ENCODE measurements at places on chromosomes 16 and 17. TPM values are rescaled to one million over a fixed set of nuclear protein-coding genes. Genes with fewer than 3 reads are reported as not detected.

The KDM6B gene
- total RNA-seq, result 13.9 TPM

DNA sequence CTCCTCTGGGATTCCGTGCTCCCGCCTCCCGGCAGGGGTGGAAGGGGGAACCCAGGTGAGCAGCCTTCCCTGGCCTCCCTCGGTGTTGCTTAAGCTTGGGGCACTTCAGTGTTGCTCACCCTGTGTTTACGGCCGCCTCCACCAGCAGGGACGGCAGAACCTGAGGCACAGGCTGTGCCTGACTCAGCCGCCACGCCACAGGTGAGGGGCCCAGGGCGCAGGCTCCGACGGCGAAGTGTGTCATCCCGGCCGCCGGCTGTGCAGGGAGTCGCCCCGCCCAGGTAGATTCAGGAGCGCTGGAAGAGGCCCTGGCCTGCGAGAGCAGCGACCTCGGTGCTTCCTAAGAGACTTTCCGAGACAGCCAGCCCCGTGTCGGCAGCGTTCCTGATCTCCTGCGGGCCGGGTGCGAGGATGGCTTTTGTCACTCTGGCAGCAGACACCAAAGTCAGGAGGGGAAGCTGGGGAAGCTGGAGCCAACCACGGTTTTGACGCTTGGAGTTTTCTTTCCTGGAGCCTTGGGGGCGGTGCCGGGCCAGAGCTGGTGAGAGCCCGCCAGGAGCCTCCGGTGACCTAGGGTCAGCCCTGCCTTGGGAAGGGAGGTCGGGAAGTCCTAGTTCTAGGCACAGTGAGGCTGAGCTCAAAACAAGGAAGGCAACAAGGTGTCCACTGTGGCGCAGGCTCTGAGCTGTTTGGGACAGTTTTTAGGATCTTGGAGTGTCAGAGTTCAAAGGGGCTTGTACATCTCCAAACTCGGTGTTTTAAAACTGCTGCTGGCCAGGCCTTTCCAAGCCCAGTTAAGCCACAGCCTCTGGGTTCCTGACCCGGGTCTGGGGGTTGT lies 2.1 kb downstream of the GSE1 start:
- peak; percentile 94 for DNase-seq

DNA sequence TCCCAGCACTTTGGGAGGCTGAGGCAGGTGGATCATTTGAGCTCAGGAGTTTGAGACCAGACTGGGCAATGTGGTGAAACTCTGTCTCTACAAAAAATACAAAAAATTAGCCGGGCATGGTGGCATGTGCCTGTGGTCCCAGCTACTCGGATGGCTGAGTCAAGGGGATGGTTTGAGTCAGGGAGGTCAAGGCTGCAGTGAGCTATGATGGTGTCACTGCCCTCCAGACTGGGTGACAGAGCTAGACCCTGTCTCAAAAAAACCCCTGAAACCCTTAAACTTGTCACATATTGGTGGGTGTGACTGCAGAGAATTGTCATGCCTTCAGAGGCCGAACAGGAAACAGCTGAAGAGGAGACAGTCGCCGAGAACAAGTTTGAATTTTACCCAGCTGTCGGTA lies 13.4 kb downstream of the RPTOR start:
- DNase-seq, result no peak

DNA sequence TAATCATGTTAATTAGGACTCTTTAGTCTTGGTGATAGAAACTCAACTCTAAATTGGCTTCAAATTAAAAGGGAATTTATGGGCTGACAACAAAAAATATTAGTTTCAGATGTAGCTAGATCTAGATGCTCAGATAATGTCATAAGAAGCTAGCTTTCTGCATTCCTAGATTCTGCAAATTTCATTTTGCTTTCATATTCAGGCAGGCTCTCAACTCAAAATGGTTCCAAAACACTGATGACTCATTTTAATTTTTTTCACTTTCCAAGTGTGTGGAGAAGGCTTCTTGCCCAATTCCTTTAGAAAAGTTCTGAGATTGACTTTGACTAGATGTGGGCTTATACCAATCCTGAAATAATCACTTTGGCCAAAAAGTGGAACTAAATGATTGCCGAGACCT lies 236.7 kb upstream of the GOT2 start:
- peak; percentile 5 for DNase-seq

- peak; percentile 64 for DNase-seq
Observed at GRCh38 chr17:81064678-81065475, 29.9 kb downstream of the BAIAP2 start.

The SEPTIN12 gene
- total RNA-seq, result not detected

DNA sequence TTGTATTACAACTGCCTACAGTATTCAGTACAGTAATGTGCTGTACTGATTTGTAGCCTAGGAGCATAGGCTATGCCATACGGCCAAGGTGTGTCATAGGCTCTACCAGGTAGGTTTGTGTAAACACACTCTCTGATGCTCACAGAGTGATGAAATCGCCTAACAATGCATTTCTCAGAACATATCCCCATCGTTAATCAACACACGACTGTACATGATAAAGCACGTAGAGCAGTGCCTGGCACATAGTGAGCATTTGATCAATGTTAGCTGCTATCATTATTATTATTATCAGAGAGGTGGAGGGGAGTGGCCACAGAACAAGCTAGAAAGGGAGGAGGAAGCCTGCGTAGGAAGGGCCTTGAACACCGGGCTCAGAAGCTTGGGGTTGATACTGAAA lies 81.1 kb upstream of the LHX1 start:
- peak; percentile 41 for DNase-seq

The CEP112 gene
- total RNA-seq, result 16.7 TPM

DNA sequence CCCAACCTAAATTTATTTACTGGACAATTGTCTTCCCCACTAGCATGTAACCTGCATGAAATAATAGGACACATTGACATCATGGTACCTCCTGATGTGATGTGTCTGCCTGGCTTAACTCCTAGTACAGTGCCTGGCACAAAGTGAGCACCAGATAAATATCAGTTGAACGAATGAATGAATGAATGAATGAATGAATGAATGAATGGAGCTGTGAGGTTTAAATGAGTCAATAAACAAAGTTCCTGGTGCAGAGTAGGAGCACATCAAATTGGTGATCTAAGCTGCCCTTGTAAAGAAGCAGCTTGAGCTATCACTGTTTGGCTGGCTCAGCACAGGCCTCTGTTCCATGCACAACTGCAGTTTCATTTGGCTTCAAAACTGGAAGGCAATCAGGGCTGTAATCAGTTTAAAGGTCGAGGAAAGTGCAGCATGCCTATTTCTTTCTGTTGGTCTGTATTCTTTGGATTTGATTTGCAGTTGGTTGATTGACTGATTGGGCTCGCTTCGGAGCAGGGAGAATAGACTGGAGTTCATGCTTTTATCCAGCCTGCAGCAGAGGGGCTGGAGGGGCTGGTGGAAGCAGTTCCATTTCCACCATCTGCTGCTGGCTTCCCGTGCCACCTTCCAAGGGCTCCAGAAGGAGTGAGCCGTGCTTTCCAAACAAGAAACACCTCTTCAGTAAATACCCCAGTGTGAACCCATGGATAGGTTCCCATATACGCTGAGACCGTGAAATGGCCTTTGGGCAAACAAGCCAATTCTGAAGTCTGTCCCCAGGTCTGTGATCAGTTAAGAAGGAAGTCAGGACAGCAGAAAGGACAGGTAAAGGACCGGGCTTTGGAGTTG lies 54.6 kb downstream of the GPRC5B start:
- DNase-seq, result peak; percentile 46

DNA sequence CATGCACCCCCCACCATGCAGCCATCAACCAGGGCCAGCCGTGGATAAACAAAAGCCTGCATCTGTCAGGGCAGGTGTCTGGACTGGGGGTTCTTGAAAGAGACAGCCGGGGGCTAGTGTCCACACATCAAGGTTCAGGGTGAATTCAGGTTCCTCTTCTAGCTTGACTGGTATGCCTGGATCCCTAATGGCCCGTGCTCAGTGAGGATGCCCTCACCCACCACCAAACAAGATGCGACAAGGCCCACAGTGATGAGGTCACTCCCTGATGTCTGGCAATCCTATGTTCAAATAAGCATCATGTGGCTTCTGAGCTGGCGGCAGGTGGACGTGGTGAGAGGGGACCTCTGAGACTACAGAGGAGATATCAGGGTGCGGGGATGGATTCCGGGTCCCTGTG lies 64.6 kb downstream of the GOSR1 start:
- no peak for DNase-seq

GRCh38 chr17:20009052-20009301 lies 182 bp upstream of the SPECC1 start:
- no peak for DNase-seq

- peak; percentile 60 for DNase-seq
Observed at GRCh38 chr16:81445966-81446906, 1.6 kb downstream of the CMIP start.

The SLC2A4 gene
- total RNA-seq, result 23.7 TPM

The SMIM36 gene
- total RNA-seq, result not detected

The ZNF624 gene
- not detected for total RNA-seq

GRCh38 chr17:48995304-48995973 lies 1.7 kb upstream of the IGF2BP1 start:
- peak; percentile 55 for DNase-seq

DNA sequence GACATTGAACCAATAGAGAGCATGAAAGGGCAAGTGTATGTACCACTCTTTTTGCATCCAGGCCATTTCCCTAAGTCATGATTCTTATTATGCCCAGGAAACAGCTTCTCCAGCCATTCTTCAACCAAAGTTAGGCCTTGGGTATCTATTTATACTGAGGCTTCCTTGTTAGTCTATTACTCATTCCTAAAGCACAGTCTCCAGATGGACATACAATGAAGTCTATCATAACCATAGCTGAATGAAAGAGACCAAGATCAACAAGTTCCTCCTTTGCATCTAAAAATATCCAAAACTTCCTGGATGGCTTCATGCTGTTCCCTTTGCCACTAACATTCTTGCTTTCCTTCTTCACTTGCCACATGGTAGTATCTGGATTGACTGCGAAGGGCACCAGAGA lies 265.9 kb downstream of the CDH8 start:
- no peak for DNase-seq

GRCh38 chr16:57284209-57284951 lies at the start of gene PLLP:
Gene PLLP, minus strand, starts transcription at chr16:57284672. Its CDS starts 132 bp downstream, at chr16:57284540.
- DNase-seq, result peak; percentile 74

DNA sequence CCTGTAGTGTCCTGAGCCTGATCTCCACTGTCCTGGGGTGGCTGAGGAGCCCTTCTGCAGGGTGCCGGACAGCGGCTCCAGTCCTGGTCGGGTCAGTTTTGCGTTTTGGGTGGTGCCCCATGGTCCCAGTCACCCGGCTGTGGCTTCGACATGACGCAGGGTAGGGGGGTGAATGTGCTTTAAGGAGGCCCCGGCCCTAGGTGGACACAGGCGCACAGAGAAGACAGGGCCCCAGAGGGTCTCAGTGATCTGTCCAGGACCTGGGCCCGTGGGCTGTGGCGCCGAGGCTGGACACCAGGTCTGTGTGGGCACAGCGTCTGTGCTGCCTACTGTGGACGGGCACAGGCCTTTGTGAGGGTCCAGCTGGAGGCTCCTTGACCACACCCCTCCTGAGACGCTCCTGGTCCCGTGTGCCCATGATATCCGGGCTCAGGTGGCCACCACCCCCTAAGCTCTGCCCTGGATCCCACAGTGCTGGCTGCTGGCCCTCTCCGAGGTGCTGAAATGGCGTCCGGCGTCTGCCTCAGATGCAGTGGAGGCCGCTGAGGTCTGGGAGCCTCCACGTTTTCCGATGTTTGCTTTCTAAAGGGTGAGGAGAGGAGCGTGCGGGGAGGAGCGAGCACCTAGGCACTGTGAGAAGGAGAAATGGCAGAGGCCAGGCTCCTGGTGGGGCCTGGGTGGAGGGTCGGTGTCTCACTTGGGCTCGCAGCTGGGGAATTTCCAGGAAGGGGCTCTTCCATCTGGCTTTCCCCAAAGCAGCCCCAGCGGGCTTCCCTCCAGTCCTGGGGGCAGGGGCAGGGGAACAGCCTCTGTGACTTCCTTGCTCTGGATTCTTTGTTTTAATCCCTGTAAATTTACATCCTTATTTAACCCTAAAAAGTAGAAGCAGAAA lies 56.1 kb upstream of the ACSF3 start:
- DNase-seq, result peak; percentile 84

DNA sequence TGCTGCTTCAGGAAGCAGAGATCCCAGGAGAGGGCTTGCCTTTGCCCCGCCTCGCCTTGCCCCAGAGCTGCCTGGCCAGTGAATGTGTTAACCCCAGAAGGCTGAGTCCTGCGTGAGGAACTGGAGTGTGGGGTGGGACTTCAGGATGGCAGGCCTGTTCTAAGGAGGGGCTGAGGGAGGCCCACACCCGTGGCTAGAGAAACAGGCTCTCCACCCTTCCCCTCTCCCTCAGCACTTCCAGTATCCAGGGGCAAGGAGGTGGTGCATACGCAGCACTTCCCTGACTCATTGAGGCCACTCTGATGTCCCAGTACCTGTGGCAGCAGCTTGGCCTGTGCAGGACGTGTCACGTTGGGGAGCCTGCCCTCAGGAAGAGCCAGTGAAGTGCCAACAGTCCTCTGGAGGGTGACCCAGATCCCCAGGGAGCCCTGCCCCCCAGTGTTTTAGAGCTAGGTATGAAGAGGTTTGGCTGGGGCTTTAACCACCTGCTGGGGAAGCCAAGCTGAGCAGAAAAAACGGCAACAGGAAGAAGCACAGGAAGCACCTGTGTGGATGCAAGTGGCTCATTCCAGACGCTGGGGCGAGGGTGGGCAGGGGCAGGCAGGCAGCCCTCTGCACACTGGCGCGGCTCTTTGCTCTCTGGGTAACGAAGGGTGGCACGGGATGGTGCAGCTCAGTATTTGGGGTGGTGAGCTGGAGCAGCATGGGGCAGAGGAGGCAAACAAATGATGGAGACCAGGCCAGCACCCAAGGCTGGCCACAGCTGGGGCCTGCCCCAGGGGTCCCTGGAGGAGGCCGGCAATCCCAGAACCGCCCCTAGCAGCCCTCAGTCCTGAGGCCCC lies 14.7 kb upstream of the CTCF start:
- no peak for DNase-seq

DNA sequence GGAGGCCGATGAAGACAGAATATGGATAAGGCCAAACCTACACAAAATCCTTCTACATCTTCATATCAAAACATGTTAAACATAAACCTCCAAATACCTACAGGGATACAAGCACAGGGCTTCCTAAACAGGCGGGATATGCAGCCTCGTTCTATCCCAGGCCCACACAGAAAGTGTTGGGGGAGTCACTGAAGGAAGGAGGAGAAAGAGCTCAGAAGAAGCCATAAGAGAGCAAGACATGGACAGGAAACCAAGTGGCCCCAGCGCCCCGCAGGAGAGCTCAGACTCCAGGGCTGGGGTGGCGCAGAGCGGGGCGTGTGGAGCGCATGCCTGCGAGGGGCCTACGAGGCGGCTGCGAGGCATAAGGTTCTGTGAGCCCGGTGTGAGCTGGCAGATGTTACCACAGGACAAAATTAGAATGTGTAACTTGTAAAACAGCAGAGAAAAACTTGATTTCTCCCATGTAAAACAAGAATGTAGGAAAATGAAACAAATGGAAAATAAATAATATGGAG lies 11.0 kb upstream of the FASN start:
- DNase-seq, result no peak

DNA sequence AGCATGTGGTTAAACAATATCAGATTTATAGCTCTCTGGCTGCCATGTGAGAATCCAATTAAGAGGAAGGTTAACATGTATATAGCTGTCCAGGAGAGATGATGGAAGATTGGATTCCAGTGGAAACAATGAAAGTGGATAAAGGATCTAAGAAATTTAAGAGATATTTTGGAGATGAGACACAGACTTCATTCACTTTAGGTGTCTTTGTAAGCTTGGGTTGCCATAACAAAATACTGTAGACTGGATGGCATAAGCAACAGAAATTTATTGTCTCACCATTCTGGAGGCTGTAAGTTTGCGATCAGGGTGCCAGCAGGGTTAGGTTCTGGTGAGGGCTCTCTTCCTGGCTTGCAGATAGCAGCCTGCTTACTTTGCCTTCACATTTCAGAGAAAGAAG lies 155.9 kb upstream of the MYOCD start:
- no peak for DNase-seq

The CTRB1 gene
- not detected for total RNA-seq
